ENCODE measurements at places on chromosomes 1 and 21. TPM values are rescaled to one million over a fixed set of nuclear protein-coding genes. Genes with fewer than 3 reads are reported as not detected.

- DNase-seq, result no peak
Observed at GRCh38 chr1:160264795-160265307, 2.5 kb upstream of the DCAF8 start.

DNA sequence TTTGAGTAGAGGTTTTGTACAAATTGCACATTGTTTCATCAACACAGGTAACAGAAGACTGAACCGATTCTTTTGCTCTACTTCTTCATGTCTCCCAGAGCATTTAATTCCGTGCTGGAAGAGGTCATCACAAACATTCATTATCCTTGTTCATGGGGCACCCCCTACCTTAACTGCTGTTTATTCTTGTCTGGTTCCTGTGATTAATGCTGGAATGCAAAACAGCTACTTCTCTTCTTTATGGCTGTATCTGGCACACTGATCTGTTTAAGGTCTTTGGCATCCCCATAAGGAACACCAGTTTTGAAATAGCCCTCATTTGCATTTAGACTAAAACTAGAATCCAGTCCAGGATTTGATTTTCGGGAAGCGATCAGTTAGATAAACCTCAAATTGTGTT, 42.2 kb downstream of the NTNG1 start:
- DNase-seq, result no peak

DNA sequence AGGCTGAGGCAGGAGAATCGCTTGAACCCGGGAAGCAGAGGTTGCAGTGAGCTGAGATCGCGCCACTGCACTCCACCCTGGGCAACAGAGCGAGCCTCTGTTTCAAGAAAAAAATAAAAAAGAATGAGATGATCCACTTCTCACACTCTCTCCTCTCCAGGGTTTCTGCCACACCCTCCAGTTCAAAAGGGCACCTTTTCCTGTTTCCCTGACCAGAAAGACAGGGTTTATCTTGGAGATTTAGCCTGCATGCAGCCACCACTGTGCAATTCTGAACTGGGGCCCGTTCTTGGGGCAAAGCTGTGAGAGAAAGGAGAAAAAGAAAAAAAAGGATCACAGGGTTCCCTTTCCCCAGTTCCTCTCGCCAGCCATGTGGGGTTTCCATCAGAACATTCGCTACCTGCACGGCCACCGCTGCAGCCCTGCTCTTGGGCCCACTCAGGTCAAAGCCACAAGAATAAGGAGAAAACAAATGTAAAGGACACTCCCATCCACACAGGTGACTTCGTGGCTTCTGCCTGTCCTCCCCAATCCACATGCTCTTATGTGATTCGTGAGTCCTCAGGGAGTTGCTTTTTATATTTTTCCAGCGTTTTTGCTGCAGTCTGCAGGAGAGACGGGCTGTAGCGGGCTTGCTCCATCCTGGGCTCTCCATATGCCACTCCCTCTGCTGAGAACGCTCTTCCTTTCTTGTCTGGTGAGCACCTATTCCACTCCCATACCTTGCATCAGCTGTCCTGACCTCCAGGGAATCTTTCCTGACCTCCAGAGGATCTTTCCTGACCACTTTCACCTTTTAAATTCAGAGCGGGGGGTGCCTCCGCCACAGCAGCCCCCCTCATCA, 26.4 kb downstream of the GNG4 start:
- no peak for DNase-seq

DNA sequence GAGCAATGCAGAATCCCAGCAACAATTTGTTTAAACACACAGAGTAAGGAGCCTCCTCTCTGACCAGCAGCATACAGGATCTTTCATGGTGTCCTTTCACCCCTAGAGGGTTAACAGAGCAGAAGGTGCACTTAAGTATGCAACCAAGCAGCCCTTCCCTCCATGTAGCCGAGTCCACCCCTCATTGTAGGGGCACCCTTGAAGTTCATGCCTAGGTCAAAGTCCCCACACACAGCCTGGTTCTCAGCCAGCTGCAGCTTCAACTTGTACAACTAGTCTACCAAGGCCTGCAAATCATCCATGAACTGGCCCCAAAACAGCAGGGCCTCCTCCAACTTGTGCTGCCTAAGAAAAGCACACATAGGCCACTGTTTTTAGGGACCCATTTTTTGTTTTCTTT, 7.0 kb upstream of the BMP8B start:
- no peak for DNase-seq

- DNase-seq, result no peak
Observed at GRCh38 chr1:179287946-179288345, 5.7 kb upstream of the SOAT1 start.

- DNase-seq, result no peak
Observed at GRCh38 chr1:212232090-212232489, 53.1 kb upstream of the PPP2R5A start.

DNA sequence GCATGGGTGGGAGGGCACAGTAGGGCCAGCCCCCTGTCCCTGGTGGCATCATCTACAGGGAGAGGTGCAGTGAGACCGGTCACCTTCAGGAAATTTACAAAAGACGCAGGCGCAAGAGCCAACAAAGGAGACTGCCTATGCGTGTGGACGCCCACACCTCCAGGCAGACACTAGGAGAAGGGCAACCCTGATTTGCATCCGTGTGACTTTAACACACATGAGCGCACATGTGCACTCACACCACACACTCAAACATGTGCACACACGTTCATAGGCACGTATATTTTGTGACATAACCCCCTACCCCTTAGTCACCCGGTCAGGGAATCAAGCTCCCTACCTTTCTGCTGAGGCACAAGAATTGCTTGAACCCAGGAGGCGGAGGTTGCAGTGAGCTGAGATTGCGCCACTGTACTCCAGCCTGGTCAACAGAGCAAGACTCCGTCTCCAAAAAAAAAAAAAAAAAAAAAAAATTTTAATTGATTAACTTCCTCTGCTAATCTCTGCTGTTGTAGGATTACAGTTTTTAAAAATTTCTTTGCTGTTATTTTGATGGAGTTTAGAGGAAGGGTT, 84.7 kb upstream of the SLC25A33 start:
- DNase-seq, result no peak

- DNase-seq, result peak; percentile 32
Observed at GRCh38 chr1:231241750-231242149, 738 bp downstream of the GNPAT start.

DNA sequence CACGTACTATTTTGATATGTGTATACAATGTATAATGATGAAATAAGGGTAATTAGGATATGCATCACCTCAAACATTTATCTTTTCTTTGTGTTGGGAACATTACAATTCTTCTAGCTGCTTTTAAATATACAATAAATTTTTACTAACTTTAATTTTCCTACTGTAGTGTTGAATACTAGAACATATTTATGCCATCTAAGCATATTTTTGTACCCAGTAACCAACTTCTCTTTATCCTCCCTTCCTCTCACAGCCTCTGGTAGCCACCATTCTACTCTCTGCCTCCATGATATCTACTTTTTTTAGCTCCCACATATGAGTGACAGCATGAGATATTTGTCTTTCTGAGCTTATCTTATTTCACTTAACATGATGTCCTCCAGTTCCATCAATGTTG, 468.0 kb downstream of the COL11A1 start:
- DNase-seq, result no peak

Gene LMX1A
- not detected for total RNA-seq

DNA sequence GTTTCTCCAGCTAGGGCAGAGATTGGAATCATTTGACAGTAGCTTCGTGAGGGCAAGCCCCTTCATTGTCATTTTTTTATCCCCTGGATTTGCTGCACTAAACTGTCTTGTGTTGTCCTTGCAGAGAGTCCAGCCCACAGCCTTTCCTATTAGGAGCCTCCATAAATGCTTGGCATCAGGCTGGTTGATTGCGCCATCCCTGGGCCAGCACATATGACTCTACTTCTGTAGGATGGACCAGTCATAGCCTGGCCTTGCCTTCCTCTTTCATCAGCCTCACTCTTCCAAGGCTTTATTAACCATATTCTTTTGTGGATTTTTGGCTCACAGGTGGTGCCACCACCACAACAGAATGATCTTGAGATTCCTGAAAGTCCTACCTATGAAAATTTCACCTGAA, 31.4 kb downstream of the LY9 start:
- no peak for DNase-seq
